ENCODE measurements at places on chromosomes 12 and 14.

DNA sequence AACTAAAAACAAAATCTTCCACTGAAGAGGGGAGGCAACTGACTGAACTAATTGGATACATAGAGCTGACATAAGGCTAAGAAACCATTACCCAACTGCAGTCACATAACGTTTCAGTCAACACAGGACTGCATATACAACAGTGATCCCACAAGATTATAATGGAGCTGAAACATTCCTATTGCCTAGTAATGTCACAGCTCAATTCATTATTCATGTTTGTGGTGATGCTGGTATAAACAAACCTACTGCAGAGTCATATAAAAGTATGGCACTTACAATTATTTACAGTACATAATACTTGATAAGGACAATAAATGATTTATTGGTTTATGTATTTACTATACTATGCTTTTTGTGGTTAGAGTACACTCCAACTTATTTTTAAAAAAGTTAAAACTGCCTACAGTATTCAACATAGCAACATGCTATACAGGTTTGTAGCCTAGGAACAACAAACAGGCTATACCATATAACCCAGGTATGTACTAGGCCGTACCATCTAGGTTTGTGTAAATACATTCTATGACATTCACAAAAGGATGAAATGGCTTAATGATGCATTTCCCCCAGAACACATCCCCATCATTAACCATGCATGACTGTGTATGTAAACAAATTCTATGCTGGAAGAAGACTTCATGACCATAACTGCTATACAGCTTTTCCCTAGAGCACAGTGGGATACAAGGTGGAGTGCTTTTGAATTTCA, 4.3 kb downstream of the NAP1L1 start:
- no peak for DNase-seq

DNA sequence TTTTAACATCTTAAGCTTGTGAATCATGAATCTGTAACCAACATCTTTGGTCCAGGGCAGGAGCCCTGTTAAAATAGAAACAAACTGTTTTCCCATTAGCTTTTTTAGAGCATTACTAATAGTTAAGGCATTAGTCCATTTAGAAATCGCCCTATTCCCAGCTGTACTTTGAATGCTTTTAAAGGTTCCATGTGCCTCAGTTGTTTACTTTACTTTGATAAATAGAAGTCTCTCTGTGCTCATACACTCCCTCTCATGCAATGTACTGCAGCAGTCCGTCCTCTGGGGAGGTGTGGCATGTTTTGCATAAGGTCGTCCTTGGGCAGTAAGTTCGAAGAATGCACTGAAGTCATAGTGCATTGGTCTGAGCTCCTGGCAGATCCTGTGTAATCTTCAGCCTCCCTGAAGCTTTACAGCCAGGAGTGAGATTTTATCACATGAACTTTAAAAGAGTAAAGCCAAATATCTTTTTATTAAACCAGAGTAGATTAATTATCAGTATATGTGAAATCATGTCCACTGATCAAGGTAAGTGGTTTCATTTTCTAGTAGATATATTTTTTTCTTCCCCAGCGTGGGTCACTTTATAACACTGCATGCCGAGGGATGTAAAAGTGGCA, 134.7 kb downstream of the FGD4 start:
- no peak for DNase-seq

GRCh38 chr14:38039496-38039895, 168.2 kb upstream of the SSTR1 start:
- DNase-seq: no peak

- DNase-seq: no peak
These were observed 17.8 kb downstream of the OLR1 start for GRCh38 chr12:10154145-10154496.

DNA sequence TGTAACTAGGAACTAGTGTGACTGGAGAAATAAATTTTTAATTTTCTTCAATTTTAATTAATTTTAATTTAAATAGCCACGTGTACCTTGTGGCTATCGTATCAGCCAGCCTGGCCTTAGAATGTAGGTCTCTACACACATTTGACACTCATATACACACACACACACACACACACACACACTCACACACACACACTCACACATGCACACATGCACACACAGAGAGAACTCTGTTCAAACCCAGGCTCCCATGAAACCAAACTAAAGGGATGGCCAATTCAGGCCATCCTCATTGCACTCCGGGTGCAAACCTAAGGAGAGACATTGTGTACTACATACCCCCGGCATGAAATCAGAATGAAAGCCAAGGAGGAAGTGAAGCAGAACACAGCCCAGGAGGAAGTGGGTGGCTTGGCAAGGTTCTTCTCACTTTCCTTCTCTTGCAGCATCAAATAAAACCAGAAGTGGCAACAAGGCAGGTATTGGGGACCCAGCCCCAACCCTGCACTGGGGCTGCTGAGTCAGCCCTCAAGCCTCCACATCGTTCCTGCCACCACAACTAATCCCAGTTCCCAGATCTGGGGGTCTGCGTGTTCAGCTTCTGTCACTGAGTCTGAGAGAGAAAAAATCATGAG, 26.2 kb upstream of the CHPT1 start:
- no peak for DNase-seq

Measured in stimulated activated CD4-positive, alpha-beta T cell treated with anti-CD3 and anti-CD28 coated beads, Interleukin-15, amount 100 ng/mL, for 1 hour (primary cell).